ENCODE measurements at places on chromosomes 3 and 15.
A peak's percentile ranks its signal among the peaks of the same experiment; 100 is the strongest.

- no peak for DNase-seq
Measured at GRCh38 chr15:63050731-63051155, 8.2 kb downstream of the TPM1 start.

GRCh38 chr3:22979581-22979980, 223.5 kb upstream of the UBE2E2 start:
- no peak for DNase-seq

- no peak for DNase-seq
Measured at GRCh38 chr3:139541532-139542288, 2.2 kb upstream of the RBP1 start.

- peak; percentile 7 for DNase-seq
Measured at GRCh38 chr3:87771337-87772192, 287.2 kb downstream of the CGGBP1 start.

- DNase-seq = no peak
Measured at GRCh38 chr3:116969646-116970045, 260.1 kb downstream of the TUSC7 start.

GRCh38 chr15:52180196-52180835, 10.9 kb downstream of the GNB5 start:
- DNase-seq = peak; percentile 22

- DNase-seq = no peak
Measured at GRCh38 chr3:42613462-42613861, 13.0 kb downstream of the NKTR start.

DNA sequence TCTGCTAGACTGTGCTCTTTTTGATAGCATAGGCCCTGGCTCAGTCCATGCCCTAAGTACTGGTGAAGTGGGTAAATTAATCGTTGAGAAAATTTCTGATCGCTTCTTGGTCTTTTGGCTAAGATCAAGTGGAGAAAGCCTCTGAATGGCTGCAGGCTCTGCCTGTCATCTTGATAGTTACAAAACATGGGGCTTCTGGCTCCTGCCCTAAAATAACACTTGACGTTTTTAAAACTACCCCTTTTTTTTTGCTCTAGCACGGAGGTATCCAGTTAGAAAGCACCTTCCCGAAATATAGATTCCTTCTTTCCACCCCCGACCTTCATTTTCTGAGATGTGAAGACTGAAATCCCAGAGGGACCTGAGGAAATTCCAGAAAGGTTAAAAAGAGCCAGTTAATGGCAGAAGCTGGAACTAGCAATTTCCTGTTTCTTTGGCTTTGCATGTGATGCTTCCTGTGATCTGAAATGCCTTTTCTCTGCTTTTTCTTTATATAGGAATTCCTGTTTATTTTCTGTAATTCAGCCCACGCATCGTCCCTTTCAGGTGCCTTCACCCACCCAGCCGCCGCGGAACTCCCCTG, 799 bp upstream of the C2CD4B start:
- no peak for DNase-seq

DNA sequence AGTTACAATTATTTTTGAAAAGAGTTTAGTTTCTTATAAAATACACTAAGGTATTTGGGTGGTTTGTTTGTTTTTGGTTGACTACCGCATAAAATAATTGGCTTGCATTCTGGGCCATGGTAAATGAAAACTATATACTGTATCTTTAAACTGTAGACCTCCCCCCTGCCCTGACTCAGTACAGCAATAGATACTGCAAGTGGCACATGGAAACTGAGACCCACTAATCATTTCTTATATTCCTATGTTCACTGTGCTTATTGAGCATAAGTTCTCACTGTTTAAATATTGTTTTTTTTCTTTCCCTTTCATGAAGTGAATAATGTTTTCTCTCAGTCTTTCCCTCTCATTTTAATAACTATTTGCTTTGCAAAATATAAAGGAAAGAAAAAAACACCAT, 45.8 kb downstream of the RASA2 start:
- DNase-seq = no peak

GRCh38 chr3:16477521-16477920, 36.0 kb downstream of the RFTN1 start:
- no peak for DNase-seq

DNA sequence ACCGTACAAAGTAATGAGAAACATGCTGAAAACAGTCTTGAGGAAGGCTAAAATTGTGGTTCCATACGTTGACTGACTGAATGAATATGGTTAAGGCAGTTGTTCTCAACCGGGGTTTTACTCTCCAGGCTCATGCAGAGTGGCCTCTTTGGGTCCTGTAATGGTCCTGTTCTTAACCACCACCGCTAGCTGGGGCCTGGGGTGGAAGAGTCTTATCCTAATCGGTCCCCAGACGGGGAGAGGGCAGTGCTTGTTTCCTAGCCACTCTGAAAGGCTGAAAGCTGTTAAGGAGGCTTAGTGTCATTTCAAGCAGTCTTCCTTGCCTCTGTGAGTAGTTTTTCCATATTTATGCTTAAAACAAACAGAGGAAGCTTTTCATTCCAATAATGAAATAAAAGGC, 32.0 kb downstream of the SELENOT start:
- DNase-seq = no peak

- DNase-seq = no peak
Measured at GRCh38 chr3:166554023-166554422, 716.8 kb upstream of the BCHE start.

DNA sequence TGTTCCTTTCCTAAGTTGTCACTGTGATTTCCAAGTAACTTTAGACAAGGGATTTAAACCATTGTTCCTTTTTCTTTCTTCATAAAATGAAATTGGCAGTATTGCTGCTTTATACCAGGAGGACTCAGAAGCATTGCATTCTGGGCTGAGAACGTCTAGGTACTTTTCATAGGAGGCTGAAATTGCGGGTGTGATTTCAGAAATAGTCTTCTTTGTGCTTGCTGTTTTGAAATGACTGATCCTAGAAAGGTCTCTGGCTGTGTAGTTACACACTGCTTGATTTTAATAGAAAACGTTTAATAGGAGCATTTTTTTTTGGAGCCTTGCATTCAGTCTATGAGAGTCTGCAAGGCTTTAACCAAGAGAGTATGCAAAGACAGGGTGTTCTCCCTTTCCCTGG, 56.3 kb downstream of the PPM1L start:
- DNase-seq = no peak

GRCh38 chr15:72135719-72136118, 17.5 kb downstream of the SENP8 start:
- DNase-seq = no peak

Measured in activated CD4-positive, alpha-beta T cell treated with anti-CD3 and anti-CD28 coated beads for 4 hours (primary cell).